ENCODE measurements at places on chromosomes 4 and X. TPM values are rescaled to one million over a fixed set of nuclear protein-coding genes. Genes with fewer than 3 reads are reported as not detected.

Gene ASB9
- 12.6 TPM for polyA plus RNA-seq

Gene HTN3
- polyA plus RNA-seq: not detected

Gene TBC1D9
- polyA plus RNA-seq: 66.2 TPM

Gene CLNK
- polyA plus RNA-seq: 1.1 TPM

Gene LRRC66
- 0.74 TPM for polyA plus RNA-seq

Gene VSIG4
- 6.4 TPM for polyA plus RNA-seq

Gene MAGEA9
- not detected for polyA plus RNA-seq

Gene TMPRSS11E
- polyA plus RNA-seq: 0.11 TPM

Gene CTAG2
- not detected for polyA plus RNA-seq

Gene HTN1
- polyA plus RNA-seq: not detected

Gene HERC5
- 5.4 TPM for polyA plus RNA-seq

Gene GABRA4
- 0.04 TPM for polyA plus RNA-seq

- peak; percentile 41 for DNase-seq
These were observed 64.6 kb downstream of the ANAPC4 start for GRCh38 chr4:25441519-25442117.

DNA sequence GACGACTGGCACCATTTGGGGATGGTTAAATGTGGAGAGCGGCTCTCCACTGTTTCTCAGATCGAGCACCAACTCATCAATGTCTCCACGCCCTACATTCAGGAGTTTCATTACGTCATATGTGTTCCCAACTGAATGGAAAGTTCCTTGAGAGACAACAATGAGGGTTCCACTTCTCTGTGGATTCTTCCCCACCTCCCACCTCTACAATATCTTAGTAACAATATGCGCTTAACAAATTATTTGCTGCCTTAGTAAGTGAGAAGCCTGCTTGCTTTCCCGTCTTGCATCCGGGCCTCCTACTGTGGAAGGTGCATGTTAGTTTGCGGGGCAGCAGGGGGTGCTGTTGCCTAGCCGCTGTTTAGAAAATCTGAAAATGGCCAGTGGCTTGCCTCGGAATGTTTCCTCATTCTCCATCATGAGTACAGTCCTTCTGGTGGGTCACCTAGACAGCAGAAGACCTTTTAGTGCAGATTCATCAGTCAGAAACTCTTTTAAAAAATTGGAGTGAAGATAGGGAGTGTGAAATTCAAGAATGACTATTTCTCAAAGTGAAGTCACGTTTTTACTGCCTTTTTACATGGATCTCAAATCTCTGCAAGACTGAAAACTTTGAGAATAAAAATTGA lies 55.7 kb downstream of the PHOX2B start:
- DNase-seq: peak; percentile 29

GRCh38 chr4:123077330-123077729 lies 154.9 kb upstream of the NUDT6 start:
- DNase-seq: no peak

GRCh38 chrX:63664083-63664482 lies 120.9 kb downstream of the ARHGEF9 start:
- DNase-seq: no peak

DNA sequence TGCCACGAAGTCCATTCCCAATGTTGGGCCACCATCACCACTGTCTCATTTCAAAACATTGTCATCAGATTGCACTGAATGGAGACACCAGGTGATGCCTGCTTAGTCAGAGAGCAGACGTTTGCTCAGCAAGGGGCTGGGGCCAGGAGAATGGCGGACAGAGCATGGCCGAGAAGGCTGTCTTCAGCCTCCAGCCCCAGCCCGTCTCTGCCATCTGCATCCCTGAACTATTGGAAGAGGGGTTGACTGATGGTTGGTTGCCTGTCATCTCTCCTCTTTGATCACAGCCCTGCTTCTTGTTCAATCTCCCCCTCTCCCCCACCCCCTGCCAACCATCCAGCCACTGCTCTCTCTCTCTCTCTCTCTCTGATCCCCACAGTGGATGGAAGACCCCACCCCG lies 140.9 kb downstream of the SHOX start:
- DNase-seq: no peak

- DNase-seq: no peak
These were observed 126.1 kb downstream of the ARHGEF9 start for GRCh38 chrX:63658920-63659319.

- DNase-seq: no peak
These were observed 118.0 kb downstream of the MANBA start for GRCh38 chr4:102642631-102643298.

- no peak for DNase-seq
These were observed 107.0 kb downstream of the CPZ start for GRCh38 chr4:8699479-8700145.

DNA sequence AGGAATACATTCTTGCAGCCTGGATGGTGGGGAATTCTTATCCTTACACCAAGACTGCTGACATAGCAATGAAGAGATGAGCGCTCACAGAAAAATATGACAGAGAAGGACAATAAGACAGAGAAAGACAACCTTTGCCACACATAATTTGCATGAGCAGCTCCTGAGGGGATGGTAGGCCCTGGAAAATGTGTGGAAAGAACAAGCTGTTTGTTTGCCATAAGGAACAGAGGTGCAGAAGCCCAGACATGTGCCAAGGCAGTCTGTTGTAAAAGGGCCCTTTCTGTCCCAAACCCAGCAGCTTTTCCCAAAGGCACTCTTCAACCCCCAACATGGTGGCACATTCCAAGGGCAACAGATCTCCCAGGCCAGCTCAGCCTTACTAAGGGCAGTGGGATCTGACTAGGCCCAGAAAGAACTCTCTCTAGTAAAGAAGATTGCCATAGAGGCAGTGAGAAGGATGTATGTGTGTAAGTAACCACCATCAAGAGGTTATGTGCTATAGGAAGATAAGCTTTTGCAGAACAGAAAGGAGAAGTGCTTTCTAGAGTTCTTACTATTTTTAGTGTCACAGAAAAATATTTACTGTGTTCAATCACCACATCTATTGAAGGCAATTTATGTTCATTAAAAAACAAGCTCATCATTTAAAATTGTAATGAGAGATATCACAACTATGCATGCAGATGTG lies 287.0 kb upstream of the RASGEF1B start:
- no peak for DNase-seq

DNA sequence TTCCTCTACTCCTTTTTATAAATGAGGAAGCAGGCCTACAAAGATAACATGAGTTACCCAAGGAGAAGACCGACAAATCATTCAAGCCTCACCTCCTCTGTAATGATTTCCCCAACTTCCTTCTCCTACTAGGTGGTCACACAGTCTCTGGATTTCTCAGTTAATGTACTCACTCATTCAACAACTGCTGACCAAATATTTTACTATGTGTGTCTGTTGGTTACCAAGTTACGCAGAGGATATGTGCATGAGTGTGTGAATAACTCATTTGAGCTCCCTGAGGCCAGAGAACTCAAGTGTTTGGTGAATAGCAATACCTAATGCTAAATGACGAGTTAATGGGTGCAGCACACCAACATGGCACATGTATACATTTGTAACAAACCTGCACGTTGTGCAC lies 10.4 kb downstream of the CASK start:
- no peak for DNase-seq

DNA sequence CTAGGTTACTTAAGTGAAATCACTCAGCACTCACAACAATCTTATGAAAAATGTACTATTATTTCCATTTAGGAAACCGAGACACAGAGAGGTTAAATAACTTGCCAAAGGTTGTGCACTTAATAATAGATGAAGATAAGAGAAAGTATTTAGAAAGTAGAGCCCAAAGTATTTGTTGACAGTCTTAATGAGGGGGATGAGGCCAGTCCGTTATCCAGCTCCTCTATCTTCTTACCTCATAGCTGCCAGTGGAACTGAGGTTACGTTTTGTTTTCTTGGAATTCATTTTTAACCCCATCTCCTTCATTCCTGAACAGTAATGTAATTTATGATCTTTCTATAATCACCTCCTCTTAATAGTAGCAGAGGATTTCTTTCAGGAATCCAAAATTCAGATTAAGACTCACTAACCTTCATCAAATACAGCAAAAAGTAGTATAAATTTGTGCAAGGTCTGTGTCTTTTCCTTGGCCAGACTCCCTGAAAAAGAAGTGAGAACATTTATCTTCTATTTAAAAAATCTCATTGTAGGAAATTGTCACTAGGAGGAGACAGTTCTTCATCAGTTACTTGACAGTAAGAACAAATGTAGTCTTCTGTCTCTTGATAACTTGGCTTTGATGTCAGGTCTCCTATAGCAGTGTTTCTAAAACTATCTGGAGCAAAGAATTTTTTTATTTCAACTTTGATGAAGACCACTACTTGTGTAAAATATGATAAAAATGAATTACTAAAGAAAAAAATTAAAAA lies 35.5 kb downstream of the F8 start:
- no peak for DNase-seq

GRCh38 chrX:82218361-82218760 lies 1016.5 kb downstream of the SH3BGRL start:
- no peak for DNase-seq

DNA sequence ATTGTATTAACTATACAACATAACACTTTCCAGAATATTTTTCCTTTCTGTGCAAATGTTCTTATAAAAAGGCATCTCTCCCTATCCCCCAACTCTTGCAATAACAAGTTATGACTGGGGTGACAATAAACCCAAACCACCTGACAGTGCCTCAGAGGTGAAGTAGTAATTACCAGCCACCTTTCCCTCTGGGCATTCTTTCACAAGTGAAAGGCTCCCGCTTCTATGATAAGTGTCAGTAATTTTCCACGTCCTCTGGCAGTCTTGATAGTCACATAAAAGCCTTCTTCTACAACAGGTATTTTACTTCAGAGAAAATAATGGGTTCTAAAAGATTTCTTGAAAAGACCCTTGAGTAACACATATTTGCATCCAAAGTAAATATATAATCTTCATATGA lies 82.7 kb downstream of the MANBA start:
- DNase-seq: no peak

DNA sequence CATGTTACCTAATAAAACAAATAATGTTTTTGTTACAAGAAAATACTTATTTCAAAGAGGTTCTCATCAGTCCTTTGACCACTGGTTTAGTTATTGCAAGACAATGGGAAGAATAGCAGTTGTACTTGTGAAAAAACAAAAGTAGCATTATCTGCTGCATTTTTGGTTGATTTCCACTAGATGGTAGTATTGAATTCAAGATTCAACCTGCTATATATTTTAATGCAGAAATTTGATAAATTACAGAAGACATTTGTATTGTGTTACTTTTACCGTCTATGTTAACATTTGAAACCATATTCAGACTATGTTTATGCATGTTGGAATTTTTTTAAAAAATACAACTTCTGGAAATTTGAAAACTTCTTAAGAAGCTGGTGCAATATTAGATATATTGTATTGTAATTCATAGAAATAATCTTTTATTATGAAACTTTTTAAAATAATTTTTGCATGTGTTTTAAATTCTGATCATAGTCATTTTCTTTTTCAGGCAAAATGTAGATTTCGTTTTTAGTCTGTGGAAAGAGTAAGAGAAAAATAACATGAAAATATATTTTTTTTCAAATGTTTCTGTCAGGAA lies 56.4 kb downstream of the SPCS3 start:
- no peak for DNase-seq

DNA sequence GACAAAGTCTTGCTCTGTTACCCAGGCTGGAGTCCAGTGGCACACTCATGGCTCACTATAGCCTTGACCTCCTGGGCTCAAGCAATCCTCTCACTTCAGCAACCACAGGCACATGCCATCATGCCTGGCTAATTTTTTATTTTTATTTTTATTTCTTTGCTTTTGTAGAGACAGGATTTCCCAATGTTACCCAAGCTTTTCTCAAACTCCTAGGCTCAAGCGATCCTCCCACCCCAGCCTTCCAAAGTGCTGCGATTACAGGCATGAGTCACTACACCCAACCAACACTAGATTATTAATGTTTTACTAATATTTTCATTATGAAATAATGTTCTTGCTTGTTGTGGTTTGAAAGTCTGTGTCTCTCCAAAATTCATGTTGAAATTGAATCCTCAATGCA lies 5.2 kb upstream of the ACTRT1 start:
- DNase-seq: no peak

DNA sequence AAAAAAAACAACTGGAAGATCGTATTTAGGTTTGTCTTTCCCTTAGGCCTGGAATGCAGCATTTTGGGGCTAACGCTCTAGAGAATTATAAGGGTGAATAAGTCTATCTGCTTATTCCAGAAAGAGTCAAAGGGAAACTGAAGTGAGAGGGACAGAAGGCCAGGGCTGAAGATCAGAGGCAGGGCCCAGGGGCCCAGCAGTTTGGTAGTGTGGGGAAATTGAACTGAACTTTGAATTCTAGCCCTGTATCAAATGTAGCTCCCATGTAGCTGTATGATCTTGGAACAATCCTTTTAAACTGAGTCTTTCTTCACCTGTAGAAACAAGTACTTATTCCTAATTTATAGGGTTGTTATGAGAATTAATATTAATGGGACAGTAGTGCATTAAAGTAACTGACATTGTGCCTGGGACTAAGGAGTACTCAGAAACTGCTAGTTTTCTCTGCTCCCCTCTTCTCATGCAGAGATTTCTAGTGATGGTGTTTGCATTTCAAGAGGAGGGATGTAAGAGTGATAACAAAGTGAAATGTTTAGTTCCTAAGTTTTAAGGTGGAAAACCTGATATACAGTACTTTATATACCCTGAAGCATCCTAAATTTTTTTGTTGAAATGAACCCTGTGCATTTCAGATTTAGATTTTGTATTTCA lies 30.4 kb downstream of the STOX2 start:
- no peak for DNase-seq

- DNase-seq: peak; percentile 37
These were observed 62.5 kb downstream of the PPEF1 start for GRCh38 chrX:18769812-18770573.

GRCh38 chrX:15676886-15677285 lies 12.3 kb upstream of the CLTRN start:
- DNase-seq: no peak

DNA sequence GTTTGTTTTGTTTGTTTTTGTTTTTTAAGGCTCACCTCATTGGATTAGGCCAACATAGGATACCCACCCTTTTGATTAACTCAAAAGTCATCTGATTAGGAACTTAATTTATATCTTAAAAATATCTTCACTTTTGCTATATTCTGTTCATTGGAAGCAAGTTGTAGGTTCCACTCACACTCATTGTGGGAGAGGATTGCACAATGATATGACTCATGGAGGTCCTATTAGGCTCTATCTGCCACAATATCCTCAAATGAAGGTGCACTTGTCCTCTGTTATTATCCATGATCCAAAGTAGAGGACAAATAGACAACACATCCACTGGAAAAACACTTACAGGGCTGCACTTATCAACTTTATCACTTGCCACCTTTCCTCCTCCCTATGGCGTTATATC lies 60.5 kb upstream of the ADAMTS3 start:
- no peak for DNase-seq

- no peak for DNase-seq
These were observed 28.4 kb upstream of the UVSSA start for GRCh38 chr4:1318488-1319213.
